ENCODE measurements at places on chromosomes 12 and 14.

DNA sequence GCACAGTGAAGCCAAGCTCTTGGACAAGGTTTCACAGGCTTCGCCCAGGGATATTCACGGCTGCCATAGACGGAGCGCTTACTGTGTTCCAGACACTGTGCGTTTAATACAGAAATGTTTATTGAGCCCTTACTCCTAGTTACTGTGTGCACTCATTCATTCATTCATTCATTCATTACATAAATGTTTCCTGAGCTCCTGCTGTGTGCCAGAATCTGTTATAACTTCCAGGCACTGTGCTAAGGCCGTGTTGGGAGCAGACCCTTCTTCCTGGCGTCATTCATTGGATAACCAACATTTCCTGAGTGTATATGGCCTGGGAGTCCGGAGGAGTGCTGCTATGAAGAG lies 760 bp upstream of the MED13L start:
- no peak for DNase-seq

- DNase-seq: peak; percentile 43
Observed at GRCh38 chr14:36661506-36662257, at the start of gene PAX9. Gene PAX9, plus strand, starts transcription at chr14:36661860. Its CDS starts 230 bp downstream, at chr14:36662090.

GRCh38 chr14:58002618-58003017 lies 136.7 kb upstream of the SLC35F4 start:
- DNase-seq: no peak

GRCh38 chr14:91293281-91293680 lies 48.8 kb upstream of the GPR68 start:
- no peak for DNase-seq

- DNase-seq: no peak
Observed at GRCh38 chr12:114530417-114530816, 124.5 kb upstream of the TBX5 start.
